ENCODE measurements at places on chromosomes 11 and 22. TPM values are rescaled to one million over a fixed set of nuclear protein-coding genes. Genes with fewer than 3 reads are reported as not detected.

- DNase-seq, result no peak
These were observed 21.8 kb upstream of the CSF2RB start for GRCh38 chr22:36891646-36892045.

KDELR3 gene
- 6.5 TPM for polyA plus RNA-seq

DNA sequence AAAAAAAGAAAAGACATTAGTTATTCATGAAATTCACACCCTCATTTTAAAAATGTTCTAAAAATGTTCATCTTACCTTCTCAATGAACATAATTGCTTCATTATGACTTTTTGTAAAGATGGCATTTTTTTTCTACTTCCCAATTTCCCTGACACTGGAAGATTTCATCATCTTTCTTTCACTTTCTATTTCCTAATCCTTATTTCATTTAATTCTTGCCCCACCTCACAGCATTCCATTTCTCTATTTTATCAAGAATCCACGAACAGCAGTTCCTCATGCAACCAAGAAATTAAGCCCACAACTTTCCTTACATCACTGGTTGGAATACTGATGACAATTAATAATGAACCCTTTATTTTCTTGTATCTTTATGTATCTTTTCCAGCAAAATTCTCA, 1.9 kb downstream of the PATL1 start:
- DNase-seq, result peak; percentile 6

DNA sequence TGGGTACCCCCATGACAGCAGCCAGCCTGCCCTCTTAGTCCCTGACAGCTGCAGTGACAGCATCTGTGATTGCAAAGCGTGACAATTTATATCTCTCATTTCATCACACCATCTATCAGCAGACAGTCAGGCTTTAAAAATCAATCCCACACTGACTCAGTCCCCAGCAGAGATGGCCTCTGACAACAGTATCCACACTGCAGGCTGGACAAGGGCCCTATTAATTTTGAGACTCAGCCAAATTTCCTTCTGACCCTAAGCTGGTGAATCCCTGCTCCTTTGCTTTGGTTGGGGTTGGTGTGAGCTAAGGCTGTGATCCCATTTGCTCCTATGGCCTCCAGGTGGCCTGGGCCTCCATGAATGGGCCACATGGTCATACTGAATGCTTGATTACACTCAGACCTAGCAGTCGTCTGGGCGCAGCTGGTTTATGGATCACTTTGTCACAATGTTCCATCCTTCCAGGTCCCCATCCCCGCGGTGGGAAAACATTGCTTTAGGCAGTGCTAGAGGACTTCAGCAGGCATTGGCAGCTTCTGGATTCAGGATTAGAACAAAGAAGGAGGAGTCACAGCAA, 68.2 kb upstream of the B3GAT1 start:
- no peak for DNase-seq
